Sigmoid colon (tissue), 7 donors: ENCODE measurements at places on chromosomes 1 and 21. TPM values are rescaled to one million over a fixed set of nuclear protein-coding genes. Genes with fewer than 3 reads are reported as not detected.

INSRR gene
- polyA plus RNA-seq, result not detected

DNA sequence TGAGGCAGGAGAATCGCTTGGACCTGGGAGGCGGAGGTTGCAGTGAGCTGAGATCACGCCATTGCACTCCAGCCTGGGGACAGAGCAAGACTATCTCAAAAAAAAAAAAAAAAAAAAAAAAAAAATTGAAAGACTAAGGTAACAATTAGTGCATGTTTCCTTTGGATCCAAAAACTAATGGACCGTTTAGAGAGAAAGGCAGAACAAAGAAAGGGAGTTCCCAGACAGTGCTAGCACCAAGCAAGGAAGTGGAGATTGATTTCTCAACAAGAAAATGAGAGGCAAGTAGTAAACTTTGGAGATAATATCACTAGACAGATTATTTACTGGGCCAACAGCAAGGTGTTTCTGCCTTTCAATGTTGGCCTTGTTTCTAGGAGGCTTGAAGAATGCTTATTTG lies 24.2 kb downstream of the ATP1B1 start:
- DNase-seq, result no peak
- no peak overlapping the region for H3K4me3 ChIP-seq
- peaks cover 34% of the 10 kb centered on the region for H3K36me3 ChIP-seq
- H3K27ac ChIP-seq, result no peak overlapping the region
- H3K4me1 ChIP-seq, result peaks cover 39% of the 10 kb centered on the region

- no peaks in the 10 kb centered on the region for H3K36me3 ChIP-seq
- no peak overlapping the region for H3K4me3 ChIP-seq
- H3K4me1 ChIP-seq, result no peaks in the 10 kb centered on the region
- no peak overlapping the region for H3K27ac ChIP-seq
- no peaks in the 10 kb centered on the region for H3K27me3 ChIP-seq
- DNase-seq, result peak; percentile 19
Measured at GRCh38 chr1:40971966-40972365, 7.5 kb upstream of the CTPS1 start.

- H3K27me3 ChIP-seq, result no peaks in the 10 kb centered on the region
- no peak overlapping the region for H3K27ac ChIP-seq
- no peak for DNase-seq
Measured at GRCh38 chr1:209751627-209752231, 4.1 kb upstream of the TRAF3IP3 start.

DNA sequence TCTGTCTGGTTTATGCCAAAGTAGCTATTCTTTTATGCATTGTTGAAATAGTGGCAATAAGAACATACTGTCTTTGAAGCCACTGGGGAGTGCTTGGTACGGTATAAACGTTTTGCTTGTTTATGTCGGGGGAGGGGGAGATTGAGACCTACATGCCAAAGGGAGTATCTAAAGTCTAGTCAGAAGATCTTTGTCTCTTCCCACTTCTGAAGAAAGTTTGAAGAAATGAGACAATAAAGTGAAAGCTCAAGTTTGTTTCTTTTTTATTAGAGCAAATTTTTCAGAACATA lies 6.8 kb downstream of the AKIRIN1 start:
- no peak for DNase-seq
- H3K4me1 ChIP-seq, result peaks cover 46% of the 10 kb centered on the region
- H3K27me3 ChIP-seq, result no peaks in the 10 kb centered on the region
- peaks cover 42% of the 10 kb centered on the region for H3K36me3 ChIP-seq

DNA sequence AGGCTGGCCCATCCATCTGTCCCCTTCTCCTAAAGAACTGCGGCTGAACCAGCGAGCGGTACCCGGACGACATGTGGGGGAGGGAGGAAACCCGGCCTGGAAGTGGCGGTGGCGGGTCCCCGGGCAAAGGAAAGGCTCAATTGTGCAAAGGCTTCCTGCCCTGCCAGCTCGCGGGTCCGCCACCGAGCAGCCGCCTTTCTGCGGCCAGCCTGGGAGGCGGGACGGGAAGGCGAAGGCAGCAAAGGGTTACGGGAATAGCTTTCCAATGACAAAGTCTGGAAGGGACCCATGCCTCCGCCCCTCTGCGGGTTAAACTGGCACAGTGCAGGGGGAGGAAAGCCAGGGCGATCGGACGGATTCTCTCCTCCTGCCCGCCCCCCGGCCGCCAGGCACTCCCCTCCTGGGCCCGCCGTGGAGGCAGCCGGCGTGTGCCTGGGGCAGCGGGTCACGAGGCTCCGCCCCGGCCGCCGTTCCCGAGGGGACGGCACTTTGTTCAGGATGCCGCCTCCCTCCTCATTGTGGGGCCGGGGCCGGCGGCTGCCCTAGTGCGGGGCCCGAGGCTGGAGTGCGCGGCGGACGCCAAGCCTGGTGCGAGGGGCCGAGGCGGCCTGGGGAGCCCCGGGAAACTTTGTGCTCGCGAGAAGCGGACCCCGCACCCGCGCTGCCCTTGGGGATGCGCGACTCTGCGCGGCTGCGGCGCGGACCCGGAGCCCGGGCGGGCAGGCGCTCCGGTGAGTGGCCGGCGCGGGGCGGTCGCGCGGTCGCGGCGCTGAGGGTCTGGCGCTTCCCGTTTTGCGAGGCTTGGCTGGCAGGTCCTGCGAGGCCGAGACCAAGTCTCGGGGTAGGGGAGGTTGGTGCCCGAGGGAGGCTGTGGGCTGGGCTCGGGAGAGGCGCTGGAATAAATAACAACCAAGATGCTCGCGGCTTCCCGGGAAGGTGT lies at the start of gene NAV1:
TSS of gene NAV1 (plus strand) at position 516 of the 940 bp plus-strand sequence. CDS start 83,758 bp downstream, outside the sequence.
- H3K36me3 ChIP-seq, result no peaks in the 10 kb centered on the region
- peak within 1 kb of the TSS; percentile 71 for H3K4me3 ChIP-seq

RPS6KC1 gene
- 4.8 TPM for polyA plus RNA-seq

GRCh38 chr1:213820362-213821149 lies 167.2 kb upstream of the PROX1 start:
- no peaks in the 10 kb centered on the region for H3K27me3 ChIP-seq
- no peaks in the 10 kb centered on the region for H3K4me1 ChIP-seq
- no peaks in the 10 kb centered on the region for H3K36me3 ChIP-seq
- no peak for DNase-seq
- H3K27ac ChIP-seq, result no peak overlapping the region

RIMS3 gene
- 1.2 TPM for polyA plus RNA-seq

GRCh38 chr21:15826147-15826780 lies 96.5 kb downstream of the USP25 start:
- peaks cover 15% of the 10 kb centered on the region for H3K4me1 ChIP-seq
- no peak overlapping the region for H3K4me3 ChIP-seq
- H3K27me3 ChIP-seq, result no peaks in the 10 kb centered on the region
- H3K36me3 ChIP-seq, result peaks cover 4% of the 10 kb centered on the region

- H3K27me3 ChIP-seq, result no peaks in the 10 kb centered on the region
- no peak for DNase-seq
- H3K27ac ChIP-seq, result no peak overlapping the region
Measured at GRCh38 chr1:57881639-57882038, 457.8 kb upstream of the DAB1 start.

LIPI gene
- polyA plus RNA-seq, result not detected

- no peaks in the 10 kb centered on the region for H3K36me3 ChIP-seq
- no peak overlapping the region for H3K4me3 ChIP-seq
- H3K27ac ChIP-seq, result peak overlapping the region; percentile 54
- DNase-seq, result no peak
- H3K4me1 ChIP-seq, result peaks cover 21% of the 10 kb centered on the region
Measured at GRCh38 chr1:9892563-9893528, 17.2 kb downstream of the CTNNBIP1 start.

- H3K36me3 ChIP-seq, result no peaks in the 10 kb centered on the region
- no peaks in the 10 kb centered on the region for H3K27me3 ChIP-seq
- DNase-seq, result no peak
- H3K27ac ChIP-seq, result no peak overlapping the region
- H3K4me1 ChIP-seq, result no peaks in the 10 kb centered on the region
- no peak overlapping the region for H3K4me3 ChIP-seq
Measured at GRCh38 chr1:165259706-165260428, 96.6 kb downstream of the LMX1A start.

DNA sequence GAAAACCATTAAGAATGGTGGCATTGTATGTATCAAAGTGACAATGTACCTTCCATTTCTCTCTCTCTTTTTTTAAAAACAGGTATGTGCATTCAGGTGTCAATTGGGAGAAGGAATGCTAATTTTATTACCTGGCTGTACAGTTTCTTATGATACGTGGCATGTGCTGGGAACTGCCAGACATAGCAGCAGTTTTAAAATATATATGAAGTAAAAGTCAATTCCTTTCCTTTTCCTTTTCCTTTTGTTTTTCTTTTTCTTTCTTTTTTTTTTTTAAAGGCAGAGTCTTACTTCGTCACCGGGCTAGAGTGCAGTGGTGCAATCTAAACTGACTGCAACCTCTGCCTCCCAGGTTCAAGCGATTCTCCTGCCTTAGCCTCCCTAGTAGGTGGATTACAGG lies 37.0 kb downstream of the SPEN start:
- peaks cover 34% of the 10 kb centered on the region for H3K4me1 ChIP-seq
- no peak overlapping the region for H3K4me3 ChIP-seq
- H3K27me3 ChIP-seq, result no peaks in the 10 kb centered on the region
- H3K36me3 ChIP-seq, result no peaks in the 10 kb centered on the region
- peak overlapping the region; percentile 87 for H3K27ac ChIP-seq
- no peak for DNase-seq

NPHS2 gene
- polyA plus RNA-seq, result not detected

- peak within 1 kb of the TSS; percentile 71 for H3K4me3 ChIP-seq
- H3K27ac ChIP-seq, result peak within 1 kb of the TSS; percentile 75
Measured at GRCh38 chr1:166166698-166167571, at the start of gene FAM78B. FAM78B (minus strand) TSS chr1:166167001; CDS start chr1:166166248, 753 bp downstream.

DNA sequence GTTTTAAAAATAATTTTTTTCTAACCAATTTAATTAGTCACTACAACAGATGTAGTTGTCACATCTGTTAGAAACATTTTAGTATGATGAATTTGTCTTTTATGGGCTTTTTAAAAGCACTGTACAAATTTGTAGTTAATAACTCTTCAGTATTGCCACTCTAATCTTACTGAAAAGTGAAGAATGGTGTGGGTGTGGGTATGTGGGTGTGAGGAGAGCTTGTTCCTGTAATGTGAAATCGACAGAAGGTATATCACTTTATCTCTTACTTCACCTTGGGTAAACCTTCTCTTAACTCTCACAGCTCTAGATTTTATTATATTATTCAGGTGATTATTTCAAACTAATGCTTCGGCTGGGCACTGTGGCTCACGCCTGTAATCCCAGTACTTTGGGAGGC lies 42.5 kb downstream of the TMEM200B start:
- peaks cover 20% of the 10 kb centered on the region for H3K4me1 ChIP-seq
- no peak for DNase-seq
- no peak overlapping the region for H3K27ac ChIP-seq

DNA sequence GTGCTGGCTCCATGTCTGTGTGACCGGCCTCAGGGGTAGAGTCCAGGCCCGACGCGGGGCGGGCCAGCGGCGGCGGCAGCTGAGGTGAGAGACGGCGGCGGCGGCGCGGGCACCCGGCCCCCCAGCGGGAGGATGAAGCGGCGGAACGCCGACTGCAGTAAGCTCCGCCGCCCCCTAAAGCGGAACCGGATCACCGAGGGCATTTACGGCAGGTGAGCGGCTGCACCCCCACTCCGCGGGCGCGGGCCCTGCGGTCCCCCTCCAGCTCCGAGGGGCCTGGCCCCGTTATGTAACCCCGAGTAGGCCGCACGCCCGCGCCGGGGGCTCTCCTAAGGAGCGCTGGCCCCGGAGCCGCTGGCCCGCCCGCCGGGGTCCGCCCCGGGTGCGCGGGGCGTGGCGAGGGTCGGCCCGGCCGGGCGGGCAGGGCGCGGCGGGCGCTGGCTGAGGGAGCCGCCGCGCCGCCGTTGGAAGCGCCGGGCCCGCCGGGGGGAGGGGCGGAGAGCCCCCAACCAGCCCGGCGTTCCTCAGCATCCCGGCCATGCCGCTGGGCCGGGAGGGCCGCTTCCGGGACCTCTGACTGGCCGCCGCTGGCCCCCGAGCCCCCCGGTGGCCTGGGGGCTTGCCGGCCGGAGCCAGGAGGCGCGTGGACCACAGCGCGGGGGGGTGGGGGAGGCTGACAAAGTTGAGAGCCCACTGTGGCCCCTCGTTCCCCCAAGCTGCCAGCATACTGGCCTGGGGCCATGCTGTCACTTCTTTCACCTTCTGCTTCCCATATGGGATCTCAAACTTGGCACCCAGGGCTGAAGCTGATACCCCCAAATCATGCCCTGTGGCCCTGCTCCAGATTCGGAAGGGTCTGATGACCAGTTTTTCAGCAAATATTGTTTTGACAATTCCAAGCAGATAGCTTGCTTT lies 527 bp downstream of the MACO1 start:
- peak overlapping the region; percentile 98 for H3K4me3 ChIP-seq
- DNase-seq, result no peak
- H3K27ac ChIP-seq, result peak overlapping the region; percentile 97
- no peaks in the 10 kb centered on the region for H3K27me3 ChIP-seq
- H3K36me3 ChIP-seq, result no peaks in the 10 kb centered on the region

DNA sequence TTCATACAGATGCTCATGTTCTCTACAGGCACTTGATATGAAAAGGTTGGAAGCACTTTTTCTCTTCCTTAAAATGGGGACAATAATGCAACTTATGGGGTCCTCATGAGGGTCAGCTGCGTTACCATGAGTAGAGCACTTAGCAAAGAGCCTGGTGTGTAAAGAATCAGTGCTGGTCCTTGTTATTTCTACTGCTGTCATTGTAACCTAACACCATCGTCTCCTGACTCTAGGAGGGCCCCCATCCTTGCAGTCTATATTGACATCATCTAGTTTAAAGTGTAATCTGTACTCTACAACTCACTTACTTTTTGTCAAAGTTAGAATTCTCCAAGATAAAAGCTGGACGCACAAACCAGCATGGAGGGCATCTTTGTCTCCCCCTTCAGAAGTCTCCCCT lies 2.4 kb downstream of the CAPN9 start:
- H3K4me3 ChIP-seq, result no peak overlapping the region
- no peaks in the 10 kb centered on the region for H3K27me3 ChIP-seq

GRCh38 chr1:3005771-3006170 lies 15.5 kb upstream of the ACTRT2 start:
- no peaks in the 10 kb centered on the region for H3K36me3 ChIP-seq
- peak; percentile 15 for DNase-seq
- H3K4me3 ChIP-seq, result no peak overlapping the region

- H3K36me3 ChIP-seq, result peaks cover 15% of the 10 kb centered on the region
- no peak for DNase-seq
- H3K4me3 ChIP-seq, result no peak overlapping the region
- H3K27ac ChIP-seq, result no peak overlapping the region
- no peaks in the 10 kb centered on the region for H3K27me3 ChIP-seq
Measured at GRCh38 chr1:116537040-116537831, 33.6 kb downstream of the CD58 start.

CHRNB2 gene
- polyA plus RNA-seq, result not detected

- no peaks in the 10 kb centered on the region for H3K27me3 ChIP-seq
- no peak overlapping the region for H3K27ac ChIP-seq
- no peak for DNase-seq
- no peaks in the 10 kb centered on the region for H3K36me3 ChIP-seq
- no peaks in the 10 kb centered on the region for H3K4me1 ChIP-seq
Measured at GRCh38 chr1:27607239-27607804, 3.4 kb upstream of the AHDC1 start.

DNA sequence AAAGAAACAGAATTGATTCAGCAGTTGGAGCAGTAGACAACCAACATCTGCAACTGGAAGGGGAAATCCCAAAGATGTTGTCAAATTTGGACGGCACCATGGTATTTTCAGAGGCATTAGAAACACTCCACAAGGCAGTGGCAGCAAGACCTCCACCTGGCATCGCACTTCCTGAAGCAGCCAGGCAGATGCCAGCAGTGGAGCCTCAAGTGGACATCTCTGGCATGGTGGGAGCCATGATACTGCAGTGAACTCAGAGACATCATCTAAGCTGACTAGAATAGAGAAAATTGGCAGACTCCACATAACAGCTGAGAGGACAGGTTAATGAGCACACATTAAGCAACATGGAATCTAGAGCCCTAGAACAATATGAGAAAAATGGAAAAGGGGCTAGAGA lies 33.9 kb upstream of the RGS8 start:
- H3K27me3 ChIP-seq, result no peaks in the 10 kb centered on the region
- no peak for DNase-seq
- H3K36me3 ChIP-seq, result no peaks in the 10 kb centered on the region
- H3K4me1 ChIP-seq, result no peaks in the 10 kb centered on the region
- H3K4me3 ChIP-seq, result no peak overlapping the region
